ENCODE measurements at places on chromosomes 4 and X.

DNA sequence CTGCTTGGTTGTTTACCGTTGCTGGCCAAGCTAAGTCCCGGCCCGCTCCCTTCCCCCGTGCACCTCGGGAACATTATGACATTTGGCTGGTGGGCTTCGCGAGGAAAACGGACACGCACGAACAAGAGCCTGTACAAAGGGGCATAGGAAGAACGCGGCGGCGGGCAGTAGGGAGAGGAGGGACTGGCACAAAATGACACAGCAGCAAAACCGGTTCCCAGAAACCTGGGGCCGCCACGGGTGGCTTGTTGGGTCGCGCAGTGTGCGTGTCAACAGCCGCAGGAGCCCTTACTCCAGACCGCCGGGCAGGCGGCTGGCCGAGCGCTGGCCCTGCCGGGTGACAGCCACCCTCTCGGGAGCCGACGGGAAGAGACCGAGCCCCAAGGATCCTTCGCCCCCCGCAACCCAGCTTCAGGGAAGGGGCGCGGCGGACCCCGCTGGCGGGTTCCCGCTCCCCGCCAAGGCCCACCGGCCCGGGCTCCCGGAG lies 1.6 kb upstream of the LIN54 start:
- no peak for DNase-seq

GRCh38 chrX:30795981-30796958 lies 92.8 kb downstream of the TAB3 start:
- no peak for DNase-seq

DNA sequence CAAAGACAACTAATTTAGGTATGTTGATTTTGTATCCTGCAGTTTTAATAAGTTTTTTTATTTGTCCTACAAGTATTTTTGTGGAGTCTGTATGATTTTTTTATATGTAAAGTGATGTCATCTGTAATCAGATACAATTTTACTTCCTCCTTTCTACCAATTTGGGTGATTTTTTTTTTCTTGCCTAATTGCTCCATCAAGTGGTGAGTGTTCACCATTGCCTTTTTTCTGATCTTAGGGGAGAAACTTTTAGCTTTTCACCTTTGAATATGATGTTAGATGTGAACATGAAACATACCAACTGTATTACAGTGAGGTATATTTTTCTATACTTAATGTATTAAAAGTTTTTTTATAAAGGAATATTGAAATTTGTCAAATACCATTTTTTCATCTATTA lies 362.3 kb downstream of the PABPC4L start:
- no peak for DNase-seq

DNA sequence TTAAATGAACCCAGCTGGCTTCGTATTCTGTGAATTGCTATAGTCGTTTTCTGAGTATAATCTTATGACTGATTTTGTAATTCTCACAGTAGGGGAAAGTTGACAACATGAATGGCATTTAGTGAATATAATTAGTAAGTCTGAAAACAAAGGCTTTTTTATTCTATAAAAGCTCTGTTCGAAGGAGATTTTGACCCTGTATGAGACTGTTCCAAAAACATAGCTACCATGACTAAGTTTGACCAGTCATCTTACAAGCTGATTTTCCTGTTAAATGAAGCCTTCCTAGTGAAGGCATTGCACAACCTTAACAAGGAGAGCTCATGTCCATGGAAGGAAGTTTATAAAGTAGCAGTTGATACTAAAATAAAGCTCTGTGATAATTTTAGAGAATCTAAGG lies 242.3 kb downstream of the RPA4 start:
- DNase-seq: no peak

GRCh38 chr4:78119698-78120097 lies 62.6 kb downstream of the FRAS1 start:
- DNase-seq: no peak

DNA sequence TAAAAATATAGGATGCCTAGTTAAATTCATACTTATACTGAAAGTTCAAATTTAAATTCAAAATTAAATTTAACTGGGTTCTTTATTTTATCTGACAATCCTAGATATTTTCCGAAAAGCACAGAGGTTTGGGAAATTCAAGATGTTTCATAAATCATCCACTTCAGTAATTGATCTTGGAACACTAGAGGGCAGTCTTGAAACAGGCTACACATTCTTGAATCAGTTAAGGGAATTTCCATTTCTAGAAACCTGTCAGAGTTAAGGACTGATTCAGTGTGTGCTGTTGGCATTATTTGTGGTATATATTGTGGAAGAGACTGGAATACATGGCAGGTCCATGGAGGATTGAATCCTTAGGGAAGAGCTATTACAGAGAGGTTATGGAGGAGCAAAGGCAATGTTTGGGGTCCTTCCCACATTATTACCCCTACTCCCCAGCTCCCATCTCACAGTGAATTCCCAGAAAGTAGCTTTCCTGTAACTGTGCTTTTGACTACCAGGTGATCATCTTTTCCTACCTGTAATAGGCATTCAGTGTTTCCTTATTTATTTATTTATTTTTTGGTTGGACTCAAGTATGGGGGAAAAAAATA lies 92.9 kb downstream of the EGF start:
- peak; percentile 41 for DNase-seq

Data from NCI-H460 (cell line).